ENCODE measurements at places on chromosomes 2 and 18. TPM values are rescaled to one million over a fixed set of nuclear protein-coding genes. Genes with fewer than 3 reads are reported as not detected.

GRCh38 chr18:7436166-7436565 lies 130.9 kb upstream of the PTPRM start:
- no peak for DNase-seq

KLHL14 gene
- polyA plus RNA-seq: 0.39 TPM

DNA sequence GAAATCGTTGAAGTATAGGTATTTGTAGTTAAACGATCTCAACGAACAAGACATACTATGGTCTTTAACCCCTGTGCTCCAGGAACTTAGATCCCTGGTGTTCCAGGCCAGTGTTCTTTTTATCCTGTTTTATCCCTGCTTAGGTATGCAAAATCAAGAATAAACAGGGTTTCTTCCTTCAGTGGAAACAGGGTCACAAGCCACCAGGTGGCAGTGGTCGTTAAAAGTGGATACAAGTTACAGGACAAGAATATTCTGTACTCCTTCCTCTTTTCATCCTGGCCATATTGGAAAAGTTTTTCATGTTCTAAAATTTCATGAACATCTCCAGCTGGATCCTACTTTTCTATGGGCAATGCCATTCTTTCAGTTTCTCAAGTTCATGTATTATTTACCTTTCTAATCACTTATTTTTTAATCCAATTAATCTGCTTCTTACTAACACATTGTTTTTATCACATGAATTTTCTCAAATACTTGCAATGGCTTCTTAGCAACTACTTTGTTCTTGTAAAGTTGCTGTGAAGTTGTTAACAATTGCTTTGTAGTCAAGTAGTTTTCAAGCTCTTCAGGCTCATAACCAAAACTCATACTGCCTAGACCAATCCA lies 16.4 kb upstream of the HNMT start:
- no peak for DNase-seq

GRCh38 chr18:56380685-56381084 lies 257.7 kb downstream of the TXNL1 start:
- DNase-seq: no peak

DNA sequence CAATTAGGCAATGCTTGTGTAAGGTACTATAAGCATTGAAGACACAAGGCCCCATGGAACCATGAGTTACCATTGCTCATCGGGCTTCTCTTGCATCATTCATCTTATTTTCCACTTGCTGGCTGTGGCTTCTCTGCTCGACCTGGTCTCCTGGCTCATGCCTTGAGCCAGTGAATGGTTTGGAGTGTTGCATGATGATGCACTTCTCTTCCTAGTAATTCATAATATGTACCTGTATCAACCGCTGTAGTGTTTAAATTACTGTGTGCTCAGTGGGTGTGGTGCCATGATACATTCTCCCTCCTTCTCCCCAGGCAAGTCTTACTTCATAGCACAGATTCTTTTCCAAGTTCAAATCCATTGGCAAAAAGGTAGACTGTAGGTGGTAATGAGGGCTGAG lies 66.8 kb downstream of the ABCA12 start:
- no peak for DNase-seq

DNA sequence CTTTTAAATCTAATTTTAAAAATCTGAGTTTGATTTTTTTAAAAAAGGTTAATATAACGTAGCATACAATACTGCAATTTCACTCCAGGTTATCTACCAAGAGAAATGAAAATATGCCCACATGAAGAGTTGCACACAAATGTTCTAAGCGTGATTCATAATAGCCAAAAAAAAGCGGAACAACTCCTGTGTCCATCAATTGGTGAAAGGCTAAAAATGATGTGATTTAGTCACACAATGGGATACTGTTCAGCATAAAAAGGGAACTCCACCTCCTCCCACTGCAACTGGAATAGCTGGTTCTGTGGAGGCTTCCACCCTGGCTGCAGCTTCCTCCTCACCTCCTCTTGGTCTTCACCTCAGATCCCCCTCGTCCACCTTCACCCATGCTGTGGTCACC lies 132.8 kb downstream of the PIK3C3 start:
- no peak for DNase-seq

GRCh38 chr2:81658227-81658626 lies 1353.7 kb upstream of the LRRTM1 start:
- no peak for DNase-seq

DNA sequence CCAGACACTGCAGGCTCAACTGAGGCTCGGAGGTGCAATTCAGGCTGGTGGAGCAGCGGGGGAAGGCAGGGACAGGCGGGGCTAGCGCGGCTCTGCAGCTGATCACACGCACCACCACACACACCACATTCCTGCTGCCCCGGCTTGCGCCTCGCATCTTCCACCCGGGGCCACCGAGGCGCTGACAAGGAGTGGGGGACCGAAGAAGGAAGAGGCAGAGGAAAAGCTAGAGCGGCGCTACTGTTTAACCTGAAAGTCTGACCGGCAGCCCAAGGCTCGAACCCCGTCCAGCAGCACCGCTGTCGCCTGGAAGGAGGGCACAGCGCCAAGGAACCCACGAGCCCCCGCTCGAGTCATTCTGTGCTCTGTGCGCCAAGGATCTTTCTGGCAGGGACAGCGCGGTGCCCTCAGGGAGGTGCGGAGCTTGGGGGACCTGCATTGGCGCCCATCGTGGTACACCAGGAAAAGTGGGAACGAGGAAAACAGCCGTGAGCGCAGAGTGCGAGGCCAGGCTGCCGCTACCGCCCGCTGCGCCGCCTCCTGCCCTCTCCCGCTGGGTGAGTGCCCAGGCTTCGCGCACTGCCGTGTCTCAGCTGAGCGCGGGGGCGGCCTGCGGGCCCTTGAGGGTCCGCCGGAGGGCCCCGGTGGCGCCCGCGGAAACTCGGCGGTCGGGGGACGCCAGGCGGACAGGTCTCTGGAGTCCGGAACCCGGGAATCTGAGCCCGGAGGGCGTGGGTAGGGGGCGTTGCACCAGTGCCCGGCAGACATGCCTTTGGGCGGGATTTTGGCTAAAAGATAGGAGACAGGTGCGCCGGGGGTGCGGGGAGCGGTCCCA lies 860 bp upstream of the KCNJ3 start:
- DNase-seq: no peak

DNA sequence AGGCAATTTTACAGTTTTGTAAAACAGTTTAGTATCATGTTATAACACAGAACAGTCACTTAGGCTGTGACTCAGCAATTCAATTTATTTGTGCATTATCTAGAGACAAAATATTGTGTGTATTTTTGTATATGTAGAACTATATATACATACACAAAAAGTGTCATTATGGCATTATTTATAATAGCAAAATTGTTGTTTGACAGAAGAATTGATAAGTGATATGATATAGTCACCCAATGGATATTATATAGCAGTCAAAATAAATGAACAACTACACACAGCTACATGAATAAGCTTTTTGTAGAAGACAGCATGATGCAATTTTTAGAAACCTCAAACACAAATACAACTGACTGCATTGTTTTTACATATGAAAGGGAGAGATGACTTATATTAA lies 334.0 kb downstream of the TRIB2 start:
- DNase-seq: no peak

DLX2 gene
- polyA plus RNA-seq: 0.08 TPM

- DNase-seq: no peak
These were observed 1.7 kb upstream of the ERBB4 start for GRCh38 chr2:212540341-212540740.

DNA sequence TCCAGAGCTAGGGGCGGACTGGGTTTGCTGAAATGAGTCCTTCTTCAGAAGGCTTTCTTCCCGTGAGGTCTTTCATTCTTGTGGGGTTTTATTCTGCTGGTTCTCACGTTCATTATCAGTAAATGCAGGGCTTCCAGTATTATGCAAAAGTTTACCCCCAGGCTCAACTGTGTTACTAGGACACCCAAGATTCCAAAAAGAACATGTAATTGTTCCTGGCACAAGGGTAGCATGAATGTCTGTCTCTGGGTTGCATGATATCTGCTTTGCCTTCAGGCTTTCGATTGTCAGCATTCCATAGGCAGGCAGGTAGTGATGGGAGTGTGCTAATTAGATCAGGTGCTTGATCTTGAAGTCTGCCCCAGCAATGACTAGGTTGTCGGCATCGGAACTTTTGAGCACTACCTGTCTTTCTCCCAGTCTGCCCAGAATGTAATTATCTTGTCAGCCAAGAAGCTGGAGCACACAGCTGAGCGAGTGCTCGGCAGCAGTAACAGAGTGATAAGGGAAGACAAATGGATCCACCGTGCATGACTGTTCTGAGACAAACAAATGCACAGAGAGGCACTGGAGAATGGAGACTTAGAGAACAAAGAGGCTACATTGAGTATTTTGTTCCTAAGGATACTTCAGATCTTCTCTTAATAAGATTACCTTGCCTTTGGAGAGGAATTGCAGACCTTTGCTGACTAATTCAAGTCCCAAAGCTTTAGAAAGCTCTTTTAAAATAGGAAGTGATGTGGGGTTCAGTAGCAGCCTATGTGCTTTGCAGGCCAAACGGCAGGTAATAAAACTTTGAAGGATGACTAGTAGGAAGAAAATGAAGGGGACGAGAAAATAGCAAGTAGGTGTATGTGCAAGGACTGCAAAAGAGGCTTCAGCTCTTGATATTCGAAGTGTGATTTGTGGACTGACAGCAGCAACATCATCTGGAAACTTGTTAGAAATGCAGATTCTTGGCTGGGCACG lies 41.9 kb downstream of the ITGB6 start:
- no peak for DNase-seq

STARD6 gene
- polyA plus RNA-seq: not detected

- DNase-seq: no peak
These were observed 379.8 kb downstream of the TSN start for GRCh38 chr2:122135021-122135937.

TSPYL6 gene
- not detected for polyA plus RNA-seq

DNA sequence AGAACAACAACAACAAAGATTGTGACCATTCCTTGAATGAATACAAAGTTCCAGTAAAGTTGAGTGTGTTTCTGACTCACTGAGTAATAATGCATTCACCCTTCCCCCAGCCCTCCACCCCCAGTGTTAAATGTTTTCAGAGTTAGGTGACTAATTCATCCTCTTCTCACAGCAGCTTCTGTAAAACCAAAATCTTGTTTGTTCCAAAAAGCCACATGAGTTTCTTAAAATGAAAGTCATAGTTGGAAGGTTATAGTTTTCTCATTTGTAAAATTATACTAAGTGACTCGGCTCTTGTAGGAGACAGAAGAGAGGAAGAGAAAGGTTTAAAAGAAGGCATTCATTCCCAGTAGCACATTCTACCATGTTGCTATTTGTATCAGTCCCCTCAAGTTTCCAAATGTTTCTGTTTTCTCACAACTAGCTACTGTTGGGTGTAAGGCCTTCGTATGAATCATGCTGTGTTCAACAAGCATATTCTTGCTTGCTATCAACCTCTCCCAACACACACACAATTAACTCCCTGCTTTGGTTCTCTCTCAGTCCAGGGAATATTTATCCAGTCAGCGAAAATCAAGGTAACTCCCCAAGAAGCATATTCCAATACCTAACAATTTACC lies 75.3 kb downstream of the MBD2 start:
- DNase-seq: no peak
